ENCODE measurements at places on chromosomes 5 and 9.

- peak; percentile 89 for DNase-seq
Measured at GRCh38 chr5:108148715-108149139, 233.2 kb downstream of the FBXL17 start.

DNA sequence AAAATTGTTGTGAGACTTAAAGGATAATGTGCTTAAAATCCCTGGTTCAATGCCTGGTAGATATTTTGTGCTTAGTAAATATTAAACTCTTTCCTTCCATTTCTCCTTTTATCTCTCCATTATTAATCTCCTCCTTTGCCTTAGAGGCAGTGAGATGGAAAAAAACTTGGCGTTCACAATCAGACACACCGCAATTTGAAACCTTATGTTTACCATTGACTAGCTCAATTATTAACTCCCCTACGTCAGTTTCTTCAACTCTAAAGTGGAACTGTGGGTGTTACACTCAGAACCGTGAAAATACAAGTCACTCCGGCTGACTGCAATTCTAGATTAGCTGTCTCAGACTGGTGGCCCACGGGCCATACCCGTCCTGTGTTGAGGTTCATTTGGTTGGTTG lies 327.2 kb downstream of the DEPDC1B start:
- no peak for DNase-seq

DNA sequence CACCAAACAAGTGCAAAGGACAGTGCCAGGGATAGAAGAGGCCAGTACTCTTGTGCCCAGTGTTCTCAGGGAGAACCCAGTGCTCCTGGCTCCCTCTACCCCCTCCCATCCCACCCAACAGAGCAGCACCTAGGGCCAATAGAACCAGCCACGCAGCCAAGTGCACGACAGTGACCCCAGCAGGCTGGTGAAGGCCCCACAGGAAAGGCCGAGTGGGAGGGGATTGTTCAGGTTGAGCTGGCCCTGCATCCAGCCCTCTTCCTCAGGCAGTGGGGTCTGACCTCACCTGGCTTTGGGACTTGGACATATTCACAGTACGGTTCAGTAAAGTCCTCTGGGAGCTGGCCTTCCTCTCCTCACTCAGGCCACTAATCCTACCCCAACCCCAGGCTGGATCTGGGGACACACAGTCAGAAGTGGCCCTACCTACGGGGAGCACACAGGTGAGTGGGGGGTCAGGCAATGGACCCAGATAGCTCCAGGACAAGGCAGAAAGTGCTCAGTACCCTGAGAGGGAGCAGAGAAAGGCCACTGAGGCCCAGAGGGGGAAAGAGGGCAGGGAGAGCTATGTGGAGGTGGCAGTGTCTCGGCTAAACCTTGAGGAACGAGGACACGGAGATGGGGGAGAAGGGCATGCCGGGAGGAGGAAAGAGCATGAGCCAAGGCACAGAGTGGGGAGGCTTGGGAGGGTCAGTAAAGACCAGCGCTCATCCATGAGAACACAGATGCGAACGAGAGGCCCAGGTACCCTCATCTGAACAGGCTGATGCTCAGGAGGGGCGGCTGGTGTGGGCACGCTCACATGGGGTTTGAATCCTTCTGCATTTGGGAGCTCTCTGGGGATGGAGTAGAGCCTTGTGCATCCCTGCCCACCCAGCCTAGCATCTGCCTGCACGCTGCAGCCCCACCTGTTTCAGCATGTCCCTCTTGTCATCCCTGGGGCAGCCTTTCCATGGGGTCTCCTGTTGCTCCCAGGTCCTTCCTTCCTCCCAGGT lies 25.6 kb downstream of the POLR1E start:
- peak; percentile 61 for DNase-seq

DNA sequence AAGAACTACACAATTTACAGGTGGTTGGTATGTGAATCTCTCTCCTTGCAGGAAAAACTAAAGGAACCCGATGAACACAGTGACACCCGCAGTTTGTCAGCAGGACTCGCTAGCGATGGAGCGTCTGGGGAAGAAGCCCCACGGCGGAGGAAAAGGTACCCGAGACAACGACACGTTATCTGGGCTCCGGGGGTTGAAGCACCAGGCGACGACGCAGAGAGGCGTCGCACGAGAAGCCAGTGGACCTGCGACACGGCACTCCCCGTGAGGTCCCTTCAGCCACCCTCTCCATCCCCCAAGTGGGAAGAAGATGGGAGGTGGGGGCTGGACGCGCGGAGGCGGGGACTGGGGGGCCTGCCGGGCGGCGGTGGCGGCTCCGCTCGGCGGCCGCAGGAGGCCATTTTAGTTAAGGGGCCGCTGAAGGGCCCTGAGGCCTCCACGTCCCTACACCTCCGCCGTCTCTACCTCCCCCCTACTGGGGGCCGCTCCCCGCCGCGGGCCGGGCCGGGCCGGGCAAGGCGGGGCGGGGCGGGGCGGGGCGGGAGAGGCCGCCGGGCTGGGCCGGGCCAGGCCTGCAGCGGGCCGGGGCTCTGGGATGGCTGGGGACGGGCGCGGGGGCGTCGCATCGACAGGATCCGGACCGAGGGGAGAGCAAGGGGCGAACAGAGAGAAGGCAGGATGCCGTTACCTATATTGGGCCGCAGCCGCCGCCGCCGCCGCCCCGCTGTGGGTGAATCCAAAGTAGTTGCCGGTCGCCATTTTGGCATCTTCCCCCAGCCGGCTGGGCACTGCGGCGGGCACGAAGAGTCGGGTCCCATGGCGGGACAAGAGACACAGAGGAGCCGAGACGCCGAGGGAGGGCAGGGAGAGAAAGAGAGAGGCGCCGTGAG lies 754 bp downstream of the ZFR start:
- DNase-seq: peak; percentile 72

- no peak for DNase-seq
Measured at GRCh38 chr5:157165261-157165660, 803 bp downstream of the GARIN3 start.

DNA sequence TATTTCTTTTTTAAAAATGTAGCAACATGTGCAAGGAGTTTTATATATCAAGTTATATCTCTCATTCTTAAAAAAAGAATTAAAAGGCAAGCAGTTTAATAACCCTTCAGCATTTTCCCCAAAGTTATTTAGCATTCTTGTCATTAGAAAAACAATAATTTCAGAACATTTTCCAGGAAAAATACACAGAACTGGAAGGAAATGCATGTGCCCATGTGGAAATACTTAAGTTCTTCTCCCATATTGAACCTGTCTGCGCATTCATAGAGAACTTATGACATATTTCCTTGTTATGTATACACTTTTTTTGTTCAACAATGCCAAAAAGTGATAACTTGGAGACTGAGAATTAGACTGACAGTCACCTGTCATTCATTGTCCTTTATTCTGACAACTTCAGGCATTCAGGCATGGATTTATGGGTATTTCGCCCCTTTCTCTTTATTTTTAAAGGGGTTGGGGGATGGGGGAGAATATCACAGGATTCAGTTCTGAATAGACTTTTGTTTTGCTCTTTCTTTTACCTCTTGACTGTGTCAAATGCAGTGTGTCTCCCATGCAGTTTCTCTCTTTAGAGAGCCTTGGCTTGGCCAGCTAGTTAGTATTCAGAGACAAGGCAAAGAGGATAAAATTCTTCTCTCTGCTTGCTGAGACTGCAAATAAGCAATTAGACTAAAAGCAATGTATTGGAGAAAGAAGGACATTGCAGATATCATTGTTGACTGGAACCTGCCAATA lies 701.0 kb downstream of the NR2F1-AS1 start:
- DNase-seq: no peak

GRCh38 chr9:83274787-83275186 lies 211.8 kb upstream of the RASEF start:
- DNase-seq: peak; percentile 87

DNA sequence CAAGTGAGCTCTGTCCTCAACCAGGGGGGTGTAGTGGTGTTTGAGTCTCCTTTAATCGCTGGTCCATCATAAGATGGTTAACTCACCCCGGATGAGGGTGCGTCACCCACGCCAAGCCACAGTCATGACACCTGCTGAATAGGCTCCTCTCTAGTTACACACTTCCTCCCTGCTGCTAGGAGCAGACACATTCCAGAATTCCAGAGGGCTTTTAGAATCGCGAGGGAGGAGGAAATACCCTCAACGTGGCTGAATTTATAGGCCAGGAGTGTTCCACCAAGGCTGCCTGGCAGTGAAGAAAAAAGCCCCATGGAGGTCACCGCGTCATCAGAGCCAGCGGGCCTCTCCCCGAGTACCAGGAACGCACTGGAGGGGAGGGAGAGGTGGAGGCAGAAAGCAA lies 5.1 kb downstream of the GLRX start:
- DNase-seq: no peak

- no peak for DNase-seq
Measured at GRCh38 chr9:112836394-112836793, 54.3 kb downstream of the SLC46A2 start.

DNA sequence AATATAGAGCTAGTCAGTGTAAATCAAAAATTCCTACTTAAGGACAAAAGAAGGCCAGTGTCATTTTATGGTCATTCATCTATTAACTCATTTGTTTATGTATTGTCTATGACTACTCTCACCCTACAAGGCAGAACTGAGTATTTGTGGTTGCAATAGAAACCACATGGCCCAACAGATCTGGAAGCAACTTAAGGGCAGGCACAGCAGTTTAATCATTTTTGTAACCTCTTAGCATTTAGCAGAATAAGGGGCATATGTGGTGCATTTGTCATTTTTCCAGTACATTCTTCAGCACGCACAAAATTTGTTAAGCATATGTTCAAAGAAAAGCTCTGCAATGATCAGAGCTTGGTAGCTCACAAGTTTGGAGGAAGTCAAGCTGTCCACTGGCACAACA lies 1.1 kb downstream of the FKBP15 start:
- no peak for DNase-seq

DNA sequence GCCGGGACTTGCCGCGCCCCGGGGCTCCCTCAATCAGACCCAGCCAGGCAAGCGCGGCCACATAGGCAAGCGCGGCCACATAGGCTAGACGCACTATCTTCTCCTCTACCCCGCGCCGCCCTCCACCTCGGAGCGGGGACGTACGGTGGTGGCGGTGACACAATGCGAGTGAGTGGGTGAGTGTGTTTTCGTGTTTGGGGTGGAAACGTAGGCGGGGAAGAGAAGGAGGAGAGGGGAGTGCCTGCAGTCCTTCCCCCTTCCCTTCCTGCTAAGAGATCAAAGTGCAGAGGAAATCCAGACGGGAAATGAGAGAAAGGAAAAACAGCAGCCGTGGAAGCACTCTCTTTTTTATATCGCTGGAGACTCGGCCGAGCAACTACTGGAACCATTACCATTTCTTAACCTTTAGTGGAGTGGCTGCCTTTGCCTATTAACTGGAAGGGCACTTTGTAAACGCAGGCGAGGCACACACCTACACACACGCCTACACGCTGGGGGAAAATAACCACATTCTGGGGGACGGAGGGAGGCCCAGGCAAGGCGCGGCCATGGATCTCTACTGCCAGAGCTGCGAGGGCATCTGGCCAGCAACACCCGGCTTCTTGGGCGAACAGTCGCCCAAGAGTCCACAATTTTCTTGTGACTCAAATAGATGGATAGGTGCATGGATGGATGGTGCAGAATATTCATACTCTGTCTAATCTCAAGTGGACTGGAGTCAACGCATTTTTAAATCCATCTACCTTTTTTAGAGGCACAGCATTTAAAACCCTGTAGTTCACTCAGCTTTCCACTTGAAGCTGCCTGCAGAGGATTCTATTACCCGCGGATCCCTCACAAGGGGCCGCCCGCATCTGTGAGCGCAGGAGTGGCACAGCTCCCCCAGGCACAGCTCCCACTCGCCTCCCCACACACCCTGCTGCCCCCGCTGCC lies 2.1 kb downstream of the EDIL3 start:
- peak; percentile 95 for DNase-seq

DNA sequence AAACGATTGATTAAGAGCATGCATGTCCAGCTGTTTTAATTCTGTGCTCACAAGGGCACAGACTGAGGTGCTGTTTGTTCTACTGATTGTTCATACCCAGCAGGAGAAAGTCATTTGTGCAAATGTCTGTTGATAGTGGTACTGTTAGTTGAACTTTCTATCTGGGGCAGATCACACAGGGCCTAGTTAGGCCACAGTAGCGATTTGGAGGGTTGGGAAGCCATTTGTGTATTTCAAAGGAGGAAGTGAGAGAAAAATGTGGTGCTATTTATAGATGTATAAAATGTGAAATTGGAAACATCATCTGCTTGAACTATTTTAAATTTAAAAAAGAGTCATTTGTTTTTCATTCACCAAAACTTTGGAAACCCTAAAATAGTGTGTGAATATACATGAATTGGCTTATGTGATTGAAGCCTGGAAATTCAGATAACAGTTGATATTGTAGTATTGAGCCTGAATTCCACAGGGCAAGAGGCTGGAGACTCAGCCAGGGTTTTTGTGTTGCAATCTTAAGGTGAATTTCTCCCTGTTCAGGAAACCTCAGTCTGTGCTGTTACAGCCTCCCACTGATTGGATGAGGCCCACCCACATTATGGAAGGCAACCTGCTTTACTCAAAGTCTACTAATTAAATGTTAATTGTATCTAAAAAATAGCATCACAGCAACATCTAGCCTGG lies 162.0 kb upstream of the CDKN2B start:
- DNase-seq: peak; percentile 71

- DNase-seq: peak; percentile 31
Measured at GRCh38 chr5:76808141-76808691, 10.6 kb upstream of the F2RL1 start.

DNA sequence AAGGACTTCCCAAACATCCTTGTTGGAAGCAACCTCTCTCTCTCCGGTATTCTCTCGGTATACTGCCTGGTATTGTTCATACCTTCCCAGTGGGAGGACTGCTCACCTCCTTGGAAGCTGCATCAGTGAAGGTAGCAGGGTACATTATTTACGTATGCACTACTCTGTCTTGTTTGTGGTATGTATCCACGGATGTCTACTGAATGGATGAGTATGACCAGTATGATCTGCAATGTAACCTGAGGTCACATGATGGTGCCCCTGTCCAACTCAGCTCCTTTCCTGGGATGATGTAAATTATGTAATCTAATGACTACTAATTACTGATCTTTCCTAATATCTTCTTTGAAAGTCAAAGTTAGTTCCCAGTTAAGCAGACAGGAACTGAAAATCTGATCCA lies 32.1 kb downstream of the CEMIP2 start:
- no peak for DNase-seq

DNA sequence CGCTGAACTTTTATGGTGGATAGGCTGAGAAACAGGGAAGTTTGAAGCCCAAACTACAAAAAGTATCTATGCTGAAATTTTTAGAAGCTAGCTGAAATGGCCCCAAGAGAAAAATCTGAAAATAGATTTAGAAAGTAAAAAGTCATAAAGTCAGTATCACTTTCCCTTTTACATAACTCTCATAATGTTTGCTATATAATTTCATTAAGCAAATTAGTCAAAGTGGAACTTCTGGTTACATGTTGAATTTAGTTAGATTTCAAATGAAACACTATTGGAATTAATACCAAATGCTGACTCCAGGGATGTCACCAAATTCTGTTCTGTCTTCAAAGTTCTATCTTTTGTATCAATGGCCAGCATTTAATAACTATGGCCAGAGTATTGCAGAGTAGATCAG lies 126.9 kb downstream of the TTC39B start:
- DNase-seq: no peak

GRCh38 chr9:37876376-37876775 lies 27.6 kb downstream of the SLC25A51 start:
- no peak for DNase-seq

GRCh38 chr5:93057311-93057710 lies 523.7 kb downstream of the NR2F1-AS1 start:
- no peak for DNase-seq

Data from NCI-H69 (cell line).